ENCODE measurements at places on chromosomes 4 and X. TPM values are rescaled to one million over a fixed set of nuclear protein-coding genes. Genes with fewer than 3 reads are reported as not detected.
A peak's percentile ranks its signal among the peaks of the same experiment; 100 is the strongest.

Gene EFHC2
- 0.32 TPM for total RNA-seq

Gene CXCL10
- under 0.01 TPM for total RNA-seq

Gene CNGA1
- total RNA-seq, result under 0.01 TPM

Gene SMR3B
- not detected for total RNA-seq

Gene C4orf50
- not detected for total RNA-seq

Gene SLC25A53
- total RNA-seq, result 5.8 TPM

GRCh38 chr4:99651016-99651769 lies 6.4 kb downstream of the C4orf54 start:
- no peak for DNase-seq

DNA sequence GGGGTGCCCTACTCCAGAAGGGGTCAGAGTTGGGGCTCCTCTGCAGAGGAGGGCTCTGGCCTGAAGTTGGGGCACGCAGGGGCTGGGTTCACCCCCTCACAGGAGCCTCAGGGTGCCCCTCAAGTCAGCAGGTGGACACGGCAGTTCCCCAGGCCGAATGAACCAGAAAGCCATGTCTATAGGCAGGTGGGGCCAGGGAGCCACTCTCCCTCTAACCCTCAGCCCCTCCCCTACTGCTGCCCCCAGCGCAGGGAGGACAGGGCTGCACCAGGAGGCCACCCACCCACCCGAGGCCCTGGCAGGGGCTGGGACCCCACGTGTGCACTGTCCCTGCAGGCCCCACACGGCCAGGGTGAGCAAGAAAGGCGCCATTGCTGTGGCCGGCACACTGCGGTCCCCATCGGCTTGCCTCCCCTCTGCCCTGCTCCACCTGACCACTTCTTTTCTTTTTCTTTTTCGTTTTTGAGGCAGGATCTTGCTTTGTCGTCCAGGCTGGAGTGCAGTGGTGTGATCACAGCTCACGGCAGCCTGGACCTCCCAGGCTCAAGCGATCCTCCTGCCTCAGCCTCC lies 83.8 kb downstream of the FAM53A start:
- no peak for DNase-seq

- peak; percentile 35 for DNase-seq
Measured at GRCh38 chr4:153538487-153539357, 72.6 kb downstream of the TMEM131L start.

GRCh38 chrX:108097380-108097779 lies 5.8 kb downstream of the ATG4A start:
- no peak for DNase-seq

- no peak for DNase-seq
Measured at GRCh38 chr4:1203026-1203616, 30.7 kb upstream of the SPON2 start.

GRCh38 chrX:109619771-109620170 lies 5.2 kb downstream of the KCNE5 start:
- no peak for DNase-seq

DNA sequence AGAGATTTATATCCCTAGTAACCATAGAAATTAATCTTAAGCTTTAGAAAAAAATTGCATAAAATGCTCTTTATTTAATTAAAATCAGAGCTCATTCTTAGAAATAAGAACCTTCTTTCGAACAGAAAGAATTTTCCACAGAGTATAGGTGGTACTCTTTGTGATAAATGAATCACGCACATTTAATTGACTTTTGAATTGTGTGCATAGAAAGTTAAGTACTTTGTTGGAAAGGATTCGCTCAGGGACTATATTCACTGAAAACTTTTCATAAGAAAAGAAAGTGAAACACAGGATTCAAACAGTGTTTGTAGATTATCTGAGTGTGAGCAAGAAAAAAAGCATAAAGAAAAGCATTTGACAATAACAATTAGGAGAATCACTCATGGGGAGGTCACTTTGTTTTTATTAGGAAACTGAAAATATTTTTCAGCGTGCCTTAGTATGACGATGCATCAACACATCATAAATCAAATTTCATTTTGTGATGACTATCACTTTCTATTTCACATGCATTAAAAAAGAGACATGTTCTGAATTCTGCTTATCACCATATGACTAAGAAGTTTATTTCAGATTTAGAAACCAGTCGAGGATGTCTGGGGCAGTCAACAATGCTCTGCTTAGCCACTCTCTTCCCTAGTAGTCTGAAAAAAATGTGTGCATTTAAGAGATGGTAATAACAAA lies 49.5 kb downstream of the STX18 start:
- peak; percentile 83 for DNase-seq

DNA sequence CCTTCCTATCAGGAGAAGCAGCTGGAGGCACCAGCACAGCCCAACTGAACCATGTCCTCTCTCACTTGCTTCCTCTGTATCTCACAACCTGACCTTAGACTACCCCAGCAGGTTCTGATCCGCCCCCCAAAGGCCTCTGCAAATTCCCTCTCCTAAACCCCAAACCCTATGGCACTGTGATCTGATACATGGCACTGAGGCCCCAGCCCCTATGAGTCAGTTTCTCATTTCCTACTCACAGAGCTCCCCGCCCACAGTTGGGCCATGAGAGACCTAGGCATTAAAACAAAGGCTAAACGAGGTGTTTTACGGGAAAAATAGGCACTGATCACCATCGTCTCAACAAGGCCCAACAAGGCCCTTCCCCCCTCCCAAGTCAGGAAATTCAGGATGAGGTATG lies 19.1 kb downstream of the SASH3 start:
- no peak for DNase-seq

- DNase-seq, result no peak
Measured at GRCh38 chr4:10151182-10151581, 34.6 kb upstream of the WDR1 start.

- DNase-seq, result peak; percentile 83
Measured at GRCh38 chr4:184267673-184268583, 50.3 kb upstream of the ENPP6 start.

DNA sequence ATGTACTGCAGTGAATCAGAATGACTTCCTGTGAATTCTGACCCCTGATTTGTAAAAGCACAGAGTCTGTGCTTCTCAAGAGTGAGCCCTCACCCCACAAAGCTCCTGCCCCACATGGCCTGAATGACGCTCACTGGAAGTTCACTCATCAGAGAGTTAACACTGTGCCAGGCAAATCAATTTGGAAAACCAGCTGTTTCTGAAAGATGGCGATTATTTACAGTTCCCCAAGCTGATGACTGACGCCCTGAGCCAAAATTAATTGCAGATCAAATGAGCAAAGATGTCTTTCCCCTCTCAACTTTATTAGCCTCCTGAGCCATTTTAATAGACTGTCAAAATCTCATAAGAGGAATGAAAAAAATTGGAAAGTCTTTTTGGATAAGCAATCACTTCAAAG lies 118.0 kb downstream of the SLC2A9 start:
- DNase-seq, result no peak

All from fibroblast of villous mesenchyme (primary cell).